ENCODE measurements at places on chromosomes 11 and 22.

DNA sequence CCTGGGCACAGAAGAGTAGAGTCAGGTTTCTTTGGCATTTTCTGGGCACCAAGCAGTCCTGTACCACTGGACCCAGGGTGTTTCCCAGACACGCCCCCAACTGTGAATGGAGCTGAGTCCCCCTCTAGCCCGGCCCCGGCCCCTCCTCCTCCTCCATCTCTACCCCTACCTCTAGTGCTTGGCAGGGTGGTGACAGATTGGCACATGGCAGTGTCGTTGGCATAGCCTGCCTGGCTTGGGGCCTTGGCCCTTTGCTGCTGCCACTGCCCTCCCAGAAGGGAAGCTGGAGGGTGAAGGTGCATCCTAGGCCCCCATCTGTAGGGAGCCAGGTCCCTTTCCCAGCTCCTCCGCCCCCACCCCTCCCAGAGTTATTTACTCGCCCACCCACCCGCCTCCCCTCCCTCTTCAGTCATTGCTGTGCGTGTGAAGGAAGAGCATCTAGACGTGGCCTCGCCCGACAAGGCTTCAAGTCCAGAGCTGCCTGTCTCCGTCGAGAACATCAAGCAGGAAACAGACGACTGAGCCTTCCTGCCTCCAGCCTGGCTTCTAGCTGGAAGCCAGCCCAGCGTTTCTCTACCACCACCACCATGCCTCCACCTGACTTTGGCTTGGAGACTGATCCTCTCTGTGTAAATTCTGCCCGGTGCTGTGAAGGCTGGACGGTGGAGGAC, 10.9 kb downstream of the CHADL start:
- no peak for DNase-seq

DNA sequence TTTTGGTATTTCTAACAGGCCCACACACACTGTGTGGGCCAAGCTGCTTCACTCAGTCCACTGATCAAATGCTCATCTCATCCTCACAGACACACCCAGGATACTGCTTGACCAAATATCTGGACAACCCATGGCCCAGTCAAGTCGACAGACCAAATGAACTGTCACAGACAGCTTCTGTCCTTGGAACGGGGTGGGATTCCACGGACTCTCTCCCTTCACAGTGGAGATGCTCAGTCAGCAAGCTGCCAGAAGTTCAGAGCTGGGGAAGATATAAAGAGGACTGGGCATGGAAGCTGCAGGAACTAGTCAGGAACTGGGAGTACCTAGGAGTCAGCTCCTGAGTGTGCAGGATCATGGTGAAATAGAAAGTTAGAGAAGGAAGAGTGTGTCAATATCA, 34.6 kb upstream of the CD81 start:
- DNase-seq = no peak

DNA sequence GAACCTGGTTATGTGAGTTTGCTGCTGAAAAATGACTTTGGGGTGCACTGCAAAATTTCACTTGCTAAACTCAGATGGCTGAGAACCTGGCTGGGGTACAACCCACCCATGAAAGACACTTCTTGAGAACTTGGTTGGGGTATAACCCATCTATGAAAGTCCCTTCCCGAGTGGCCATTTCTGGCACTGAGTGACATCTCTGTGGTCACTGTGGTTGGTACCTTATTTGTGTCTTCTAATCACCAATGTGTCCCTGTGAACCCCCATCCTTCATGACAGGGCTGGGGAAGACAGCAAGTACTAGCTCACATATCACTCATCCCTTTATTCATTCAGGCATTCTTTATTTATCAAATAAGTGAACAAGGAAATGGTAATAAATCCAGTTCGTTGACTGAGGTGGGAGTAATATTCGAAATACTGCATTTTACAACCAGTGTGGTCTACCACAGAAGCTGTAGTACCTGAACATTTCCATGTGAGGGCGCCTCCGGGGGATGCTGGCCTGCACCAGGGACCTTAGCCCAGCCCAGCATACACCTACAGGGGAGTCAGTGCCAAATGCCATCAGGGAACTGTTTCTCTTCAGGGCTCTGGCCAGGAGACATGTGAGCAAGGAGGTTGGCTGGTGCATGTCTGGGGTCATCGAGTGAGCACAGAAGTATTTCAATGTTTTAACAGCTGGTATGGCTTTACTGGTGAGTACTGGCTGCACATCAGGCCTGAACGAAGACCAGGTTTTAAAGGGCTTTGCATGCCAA, 122.1 kb downstream of the CSNK2A3 start:
- no peak for DNase-seq

GRCh38 chr11:110896358-110896757, 184.1 kb upstream of the ARHGAP20 start:
- DNase-seq = no peak

GRCh38 chr11:68011051-68011943, 1.2 kb downstream of the ALDH3B1 start:
- no peak for DNase-seq

DNA sequence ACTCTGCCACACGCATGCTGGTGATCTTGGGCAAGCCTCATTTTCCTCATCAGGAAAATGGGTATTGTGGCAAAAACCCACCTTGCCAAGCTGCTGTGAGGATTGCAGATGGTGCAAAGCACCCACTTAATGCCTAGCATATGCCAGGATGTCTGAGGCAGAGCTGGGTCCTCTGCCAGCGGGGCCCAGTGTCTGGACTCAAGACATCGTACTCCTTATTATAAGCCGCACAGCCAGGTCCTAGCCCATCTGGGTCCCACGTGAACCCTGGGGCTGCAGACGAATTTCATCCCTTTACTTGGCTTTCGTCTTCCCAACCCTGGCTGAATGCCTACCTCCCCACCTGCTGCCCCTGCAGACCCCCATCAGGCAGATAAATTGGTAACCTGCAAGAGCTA, 34.5 kb upstream of the ALX4 start:
- no peak for DNase-seq

- DNase-seq = no peak
These were observed 29.3 kb downstream of the FAT3 start for GRCh38 chr11:92253945-92254344.

- no peak for DNase-seq
These were observed 500.1 kb downstream of the BRD1 start for GRCh38 chr22:49327411-49328117.

GRCh38 chr22:48832592-48832991, 995.1 kb downstream of the BRD1 start:
- no peak for DNase-seq

- DNase-seq = no peak
These were observed 982.8 kb downstream of the NTM start for GRCh38 chr11:132353255-132353654.

DNA sequence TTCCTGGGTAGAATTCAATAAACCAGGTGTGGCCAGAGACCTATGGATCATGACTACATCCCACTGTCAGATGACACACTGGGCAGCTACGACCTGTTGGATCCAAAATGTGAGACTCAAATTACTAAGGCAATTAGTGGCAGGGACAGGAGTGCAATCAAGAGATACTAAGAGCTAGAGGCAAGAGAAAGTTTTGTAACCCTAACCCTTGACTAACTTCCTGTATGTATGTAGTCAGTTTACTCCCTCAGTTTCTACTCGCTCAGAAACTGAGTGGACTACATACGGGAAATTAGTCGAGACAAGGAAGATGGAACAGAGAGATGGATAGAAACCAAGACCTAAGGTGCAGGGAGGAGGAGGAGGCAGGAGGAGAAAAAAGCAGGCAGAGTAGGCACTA, 2.7 kb downstream of the CYB5R2 start:
- DNase-seq = no peak

GRCh38 chr11:71330349-71330748, 78.0 kb upstream of the SHANK2 start:
- DNase-seq = no peak

Measured in CD4-positive, alpha-beta T cell (primary cell).